GM12865 (cell line): ENCODE measurements at places on chromosomes 7 and 10.

- DNase-seq, result no peak
Measured at GRCh38 chr10:17122052-17122451, 7.6 kb downstream of the CUBN start.

DNA sequence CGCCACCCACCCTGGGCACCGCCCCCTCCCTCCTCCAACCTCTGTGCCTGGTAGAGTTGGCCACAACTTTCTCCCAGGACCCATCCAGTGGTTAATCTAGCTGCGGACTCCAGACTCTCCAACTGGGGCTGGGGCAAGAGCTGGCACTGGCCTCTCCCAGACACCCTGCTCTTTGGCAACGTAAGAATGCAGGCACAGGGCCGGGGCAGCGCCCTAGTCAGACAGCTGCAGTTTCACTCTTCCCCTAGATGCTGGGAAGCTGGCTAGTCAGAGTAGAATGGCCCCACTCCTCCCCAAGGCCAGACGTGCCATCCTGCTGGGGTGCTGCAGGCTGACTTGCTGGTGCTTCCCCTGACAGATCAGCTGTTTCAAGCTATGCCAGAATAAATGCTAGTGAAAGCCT lies 22.1 kb downstream of the HSPA12A start:
- no peak for DNase-seq

- DNase-seq, result no peak
Measured at GRCh38 chr10:132414402-132415016, 17.5 kb downstream of the PWWP2B start.

DNA sequence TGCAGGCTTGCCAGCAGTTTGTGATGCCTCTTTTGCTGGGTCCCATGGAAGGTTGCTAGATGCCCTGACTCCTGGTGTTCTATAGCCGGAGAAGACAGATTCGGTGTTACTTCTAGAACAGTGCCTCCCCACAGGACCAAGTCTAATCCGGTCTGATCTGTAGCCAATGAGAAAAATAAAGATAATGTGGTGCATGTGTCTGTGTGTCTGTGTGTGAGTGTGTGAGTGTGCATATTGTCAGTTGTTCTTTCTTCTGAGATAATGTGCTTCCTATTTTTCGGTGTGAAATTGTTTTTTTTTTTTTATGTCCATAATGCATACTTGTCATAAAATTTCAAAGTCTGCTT lies 29.7 kb upstream of the ZNRF2 start:
- no peak for DNase-seq

GRCh38 chr7:79711660-79712059 lies 258.2 kb upstream of the MAGI2 start:
- no peak for DNase-seq

DNA sequence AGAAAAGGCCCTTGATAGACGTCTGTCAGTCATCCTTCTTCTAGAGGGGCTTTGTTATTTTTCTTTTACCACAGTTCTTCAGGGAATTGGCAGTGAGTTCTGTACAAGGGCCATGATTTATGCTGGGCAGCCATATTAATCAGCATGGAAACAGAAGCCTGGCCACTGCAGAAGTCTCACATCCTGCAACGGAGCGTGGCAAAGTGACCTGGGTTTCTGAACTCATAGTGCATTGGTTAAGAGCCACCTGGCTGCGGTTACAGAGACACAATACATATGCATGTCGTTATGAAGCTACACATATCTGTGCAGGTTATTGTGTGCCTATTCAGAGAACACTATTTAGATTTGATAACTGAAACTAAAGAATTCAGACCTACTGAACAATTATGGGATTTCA lies 419.4 kb upstream of the CELF2 start:
- peak; percentile 62 for DNase-seq

GRCh38 chr10:27741173-27742091 lies 4.2 kb downstream of the MKX start:
- no peak for DNase-seq

DNA sequence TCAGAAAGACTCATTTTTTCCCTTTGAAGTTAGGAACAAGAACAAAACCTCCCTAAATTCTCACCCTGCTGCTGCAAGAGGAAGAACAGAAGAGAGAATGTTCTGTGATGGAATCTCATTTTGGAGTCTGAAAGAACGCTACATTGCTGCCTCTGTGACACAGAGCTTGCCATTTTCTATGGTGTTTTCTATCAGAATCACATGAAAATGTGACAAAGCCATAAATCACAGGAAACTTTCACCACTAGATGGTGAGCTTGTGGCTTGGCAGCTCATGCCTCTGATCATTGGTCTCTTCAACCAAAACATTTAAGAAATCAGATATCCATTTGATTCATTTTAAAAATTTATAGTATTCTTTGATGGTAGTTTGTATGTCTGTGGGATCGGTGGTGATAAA lies 82.9 kb downstream of the CADPS2 start:
- DNase-seq, result peak; percentile 38

DNA sequence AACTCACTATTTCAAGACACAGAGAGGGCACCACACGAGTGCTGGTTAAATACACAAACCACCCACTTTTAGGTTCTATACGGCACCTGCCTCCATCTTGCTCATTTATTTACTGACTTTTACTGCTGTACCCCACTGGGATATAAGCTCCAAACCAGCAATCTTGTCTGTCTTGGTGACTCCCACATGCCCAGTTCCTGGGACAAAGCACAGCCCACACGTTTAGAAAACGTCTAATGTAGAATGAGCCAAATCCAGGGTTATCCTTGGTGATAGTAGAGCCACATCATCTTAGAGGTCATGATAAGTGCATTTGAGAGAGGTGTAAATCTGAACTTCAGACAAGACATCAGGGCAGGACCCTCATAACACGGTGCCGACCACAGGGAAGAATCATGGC lies 73.5 kb downstream of the NUDCD3 start:
- no peak for DNase-seq

GRCh38 chr7:69277366-69277765 lies 320.9 kb upstream of the AUTS2 start:
- no peak for DNase-seq

GRCh38 chr10:130300608-130301020 lies 164.4 kb downstream of the GLRX3 start:
- no peak for DNase-seq

- no peak for DNase-seq
Measured at GRCh38 chr7:22871661-22872060, 49.0 kb upstream of the TOMM7 start.

GRCh38 chr7:2705371-2706096 lies 17.5 kb downstream of the AMZ1 start:
- DNase-seq, result no peak

GRCh38 chr7:40015790-40016296 lies 65.8 kb downstream of the CDK13 start:
- DNase-seq, result peak; percentile 62

DNA sequence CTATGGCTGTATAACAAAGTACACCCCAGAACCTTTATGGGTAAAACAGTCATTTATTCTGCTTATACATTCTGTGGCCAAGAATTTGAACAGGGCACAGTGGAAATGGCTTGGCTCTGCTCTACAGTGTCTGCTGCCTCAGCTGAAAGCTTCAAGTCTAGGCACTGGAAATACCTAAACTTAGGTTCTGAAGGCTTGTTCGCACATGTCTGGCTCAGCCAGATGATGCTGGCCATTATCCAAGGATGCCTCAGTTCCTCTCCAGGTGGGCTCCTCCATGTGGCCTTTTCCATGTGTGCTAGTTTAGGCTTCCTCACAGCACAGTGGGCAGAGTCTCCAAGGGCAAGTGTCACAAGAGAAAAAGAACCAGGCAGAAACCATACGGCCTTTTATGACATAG lies 76.8 kb downstream of the RALA start:
- DNase-seq, result no peak

DNA sequence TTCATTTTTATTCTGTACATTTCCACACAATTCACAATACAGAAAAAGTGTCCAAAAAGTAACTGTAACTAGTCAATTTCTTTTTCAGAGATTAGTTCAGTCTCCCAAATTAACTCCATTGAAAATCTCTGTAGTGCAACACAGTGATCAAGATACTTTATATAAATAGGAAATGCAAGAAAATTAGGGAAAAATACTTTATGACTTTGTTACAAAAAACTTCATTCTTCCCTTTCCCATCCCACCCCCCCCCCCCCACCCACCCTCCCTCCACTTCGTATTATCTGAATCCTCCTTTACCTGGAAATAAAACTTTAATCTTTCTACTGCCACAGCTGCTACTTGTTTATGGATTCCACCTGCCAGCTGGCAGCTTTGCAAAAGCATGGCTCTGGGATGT lies 37.5 kb upstream of the PTN start:
- DNase-seq, result no peak

DNA sequence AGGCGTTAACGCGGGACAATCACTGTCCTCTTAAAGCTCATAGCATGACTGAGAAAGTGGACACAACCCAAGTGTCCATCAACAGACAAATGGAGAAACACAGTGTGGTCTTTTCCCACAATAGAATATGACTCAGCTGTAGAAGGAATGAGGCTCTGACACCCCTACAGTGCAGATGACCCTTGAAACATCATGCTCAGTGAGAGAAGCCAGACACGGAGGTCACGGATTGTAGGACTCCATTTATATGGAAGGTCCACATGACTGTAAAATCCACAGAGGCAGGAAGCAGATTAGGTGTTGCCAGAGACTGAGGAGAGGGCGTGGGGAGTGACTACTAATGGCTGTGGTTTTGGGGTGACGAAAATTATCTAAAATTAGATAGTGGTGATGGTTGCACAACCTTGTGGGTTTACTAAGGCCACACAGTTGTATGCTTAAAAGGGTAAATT lies 6.1 kb upstream of the NCAPG2 start:
- DNase-seq, result peak; percentile 37

- DNase-seq, result no peak
Measured at GRCh38 chr7:98357751-98358161, 43.1 kb downstream of the BAIAP2L1 start.

GRCh38 chr7:108167460-108167859 lies 37.3 kb upstream of the LAMB4 start:
- no peak for DNase-seq

DNA sequence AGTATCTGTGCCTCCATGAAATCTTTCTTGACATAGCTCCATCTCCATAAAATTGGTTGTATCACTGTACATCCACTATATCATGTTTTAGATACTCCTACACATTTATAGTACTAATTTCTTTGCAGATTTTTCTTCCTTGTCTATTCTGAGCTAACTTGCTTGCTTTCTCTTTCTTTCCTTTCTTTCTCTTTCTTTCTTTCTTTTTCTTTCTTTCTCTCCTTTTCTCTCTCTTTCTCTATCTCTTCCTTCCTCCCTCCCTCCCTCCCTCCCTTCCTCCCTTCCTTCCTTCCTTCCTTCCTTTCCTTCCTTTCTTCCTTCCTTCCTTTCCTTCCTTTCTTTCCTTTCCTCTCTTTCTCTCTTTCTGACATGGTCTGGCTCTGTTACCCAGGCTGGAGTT lies 23.7 kb downstream of the TASOR2 start:
- DNase-seq, result no peak
